ENCODE measurements at places on chromosomes 13 and 19.
A peak's percentile ranks its signal among the peaks of the same experiment; 100 is the strongest.

- no peak for DNase-seq
Observed at GRCh38 chr13:99528547-99528946, 27.3 kb downstream of the TM9SF2 start.

DNA sequence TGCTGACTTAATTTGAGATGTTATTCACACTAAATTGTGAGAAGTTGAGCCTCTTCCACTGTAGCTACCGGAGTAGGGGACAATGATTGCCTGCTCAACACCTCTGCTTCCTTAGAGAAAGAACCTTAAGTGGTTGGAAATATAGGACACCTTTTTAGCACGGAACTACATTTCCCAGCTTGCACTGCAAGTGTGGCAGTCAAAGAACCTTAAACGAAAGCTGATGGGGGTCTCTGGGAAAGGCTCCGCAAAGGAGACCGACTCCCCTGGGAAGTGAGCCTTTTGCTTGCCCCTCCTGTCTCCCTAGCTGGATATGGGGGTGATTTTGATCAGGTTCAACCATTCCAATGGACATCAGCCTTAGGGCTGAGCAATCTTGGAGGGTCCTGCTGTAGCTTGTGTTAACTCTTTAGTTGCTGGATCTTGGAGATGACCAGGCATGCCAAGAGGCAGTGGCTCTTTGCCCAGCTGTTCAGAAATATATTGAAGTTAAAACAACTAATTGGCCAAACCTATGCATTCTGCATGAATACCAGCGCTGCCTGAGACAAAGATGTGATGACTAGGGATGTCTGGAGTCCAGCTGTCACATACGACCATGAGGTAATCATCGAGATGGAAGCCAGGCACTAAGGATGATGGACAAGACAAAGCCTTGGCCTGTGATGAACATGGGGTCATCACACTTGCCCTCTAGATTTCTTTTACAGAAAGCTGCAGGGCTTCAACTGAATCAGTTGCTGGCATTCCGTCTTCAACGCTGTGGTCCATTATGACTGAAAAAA is 286.5 kb downstream of the FOXO1 start:
- no peak for DNase-seq

DNA sequence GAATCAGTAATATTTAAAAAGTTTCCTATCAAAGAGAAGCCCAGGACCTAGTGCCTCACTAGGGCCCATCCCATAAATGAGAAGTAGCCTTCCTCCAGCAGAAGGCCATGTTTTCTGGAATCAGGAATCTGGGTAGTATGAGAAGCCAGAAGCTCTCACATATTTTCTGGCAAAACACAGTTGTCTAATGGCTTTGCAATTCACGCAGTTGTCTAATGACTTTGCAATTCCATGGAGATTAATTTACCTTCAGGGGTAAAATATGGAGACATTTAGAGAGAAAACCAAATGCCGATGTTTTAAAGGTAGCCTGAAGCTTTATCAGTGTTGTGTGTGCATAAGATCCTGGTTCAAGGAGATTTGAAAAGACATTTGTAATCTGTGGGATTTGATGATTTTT is 29.8 kb upstream of the SIAH3 start:
- no peak for DNase-seq

GRCh38 chr13:58452123-58452623 is 820.6 kb downstream of the PCDH17 start:
- DNase-seq = no peak

DNA sequence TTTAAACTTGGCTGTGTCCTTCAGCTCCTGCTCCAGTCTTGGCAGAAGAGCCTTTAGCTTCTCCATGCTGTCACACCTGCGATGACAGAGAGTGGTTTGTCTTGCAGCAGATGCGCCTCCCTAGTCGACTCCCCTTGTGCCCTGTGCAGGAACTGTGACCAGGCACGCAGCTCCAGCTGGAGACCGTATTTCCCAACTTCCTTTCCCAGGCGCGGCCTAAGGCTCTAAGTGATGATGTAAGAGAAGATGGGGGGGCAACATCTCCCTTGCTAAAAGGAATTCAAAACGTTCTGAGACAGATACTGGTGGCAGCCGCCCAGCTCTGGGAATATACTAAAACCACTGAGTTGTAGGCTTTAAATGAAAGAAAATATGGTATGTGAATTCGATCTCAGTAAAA is 16.3 kb downstream of the DCUN1D2 start:
- no peak for DNase-seq

DNA sequence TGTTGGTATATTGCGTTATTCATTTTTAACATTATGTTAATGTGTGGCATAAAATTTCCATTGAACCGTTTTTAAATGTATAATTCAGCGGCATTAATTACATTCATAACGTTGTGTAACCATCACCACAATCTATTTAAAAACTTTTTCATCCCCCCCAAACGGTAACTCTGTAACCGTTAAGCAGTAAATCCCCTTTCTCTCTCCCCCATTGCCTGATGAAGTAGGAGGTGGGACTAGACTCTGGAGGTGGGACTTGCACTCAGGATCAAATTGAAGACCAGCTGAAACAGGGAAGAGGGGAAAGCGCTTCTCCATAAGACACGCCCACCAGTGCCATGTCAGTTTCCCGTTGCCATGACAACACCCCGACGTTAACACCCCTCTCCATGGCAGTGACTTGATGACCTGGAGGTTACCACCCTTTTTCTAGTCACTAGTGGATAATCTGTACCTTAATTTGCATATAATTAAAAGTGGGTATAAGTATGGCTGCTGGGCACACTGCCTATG is 16.8 kb downstream of the CLEC11A start:
- DNase-seq = no peak

DNA sequence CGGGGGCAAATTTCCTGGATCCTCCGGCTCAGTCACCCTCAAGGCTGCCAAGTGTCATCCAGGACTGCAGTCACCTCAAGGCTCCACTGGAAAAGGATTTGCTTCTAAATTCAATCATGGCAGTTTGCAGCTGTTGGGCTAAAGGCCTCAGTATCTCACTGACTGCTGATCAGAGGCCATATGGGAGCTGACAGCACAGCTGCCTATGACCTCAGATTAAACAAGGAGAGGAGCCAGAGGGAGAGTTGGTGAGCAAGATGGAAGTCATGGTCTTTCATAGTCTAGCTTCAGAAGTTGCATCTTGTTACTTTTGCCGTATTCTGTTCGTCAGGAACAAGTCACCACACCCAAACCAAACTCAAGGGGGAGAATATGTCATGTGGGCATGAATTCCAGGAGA is 849.7 kb downstream of the UQCRFS1 start:
- DNase-seq = no peak

- DNase-seq = no peak
Observed at GRCh38 chr19:56718231-56718630, 46.7 kb upstream of the ZNF835 start.

DNA sequence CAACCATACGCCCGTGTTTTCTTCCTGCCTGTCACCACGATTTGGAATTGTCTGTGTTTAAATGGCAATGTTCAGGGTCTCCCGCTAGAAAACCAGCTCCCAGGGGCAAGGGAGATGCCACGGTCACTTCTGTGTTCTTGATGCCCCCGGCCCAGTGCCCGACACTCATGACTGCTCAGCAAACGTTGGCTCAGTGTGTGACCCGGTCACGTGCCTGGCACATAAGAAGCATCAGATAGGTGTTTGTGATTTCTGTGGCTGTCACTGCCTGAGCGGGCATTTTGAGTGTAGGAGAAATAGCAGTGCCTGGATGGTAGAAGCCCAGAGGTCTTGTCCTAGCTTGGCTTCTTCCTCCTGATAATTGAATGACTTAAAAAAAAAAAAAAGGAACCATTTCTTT is 15.5 kb downstream of the HDGFL2 start:
- DNase-seq = no peak

GRCh38 chr13:30845297-30846214 is 60.5 kb upstream of the MEDAG start:
- no peak for DNase-seq

GRCh38 chr13:106503730-106504453 is 31.6 kb downstream of the EFNB2 start:
- DNase-seq = no peak

GRCh38 chr13:28641600-28641926 is 17.4 kb upstream of the POMP start:
- DNase-seq = no peak

GRCh38 chr13:40170982-40171381 is 495.5 kb downstream of the FOXO1 start:
- DNase-seq = no peak

GRCh38 chr13:34617473-34618083 is 324.5 kb upstream of the NBEA start:
- no peak for DNase-seq

DNA sequence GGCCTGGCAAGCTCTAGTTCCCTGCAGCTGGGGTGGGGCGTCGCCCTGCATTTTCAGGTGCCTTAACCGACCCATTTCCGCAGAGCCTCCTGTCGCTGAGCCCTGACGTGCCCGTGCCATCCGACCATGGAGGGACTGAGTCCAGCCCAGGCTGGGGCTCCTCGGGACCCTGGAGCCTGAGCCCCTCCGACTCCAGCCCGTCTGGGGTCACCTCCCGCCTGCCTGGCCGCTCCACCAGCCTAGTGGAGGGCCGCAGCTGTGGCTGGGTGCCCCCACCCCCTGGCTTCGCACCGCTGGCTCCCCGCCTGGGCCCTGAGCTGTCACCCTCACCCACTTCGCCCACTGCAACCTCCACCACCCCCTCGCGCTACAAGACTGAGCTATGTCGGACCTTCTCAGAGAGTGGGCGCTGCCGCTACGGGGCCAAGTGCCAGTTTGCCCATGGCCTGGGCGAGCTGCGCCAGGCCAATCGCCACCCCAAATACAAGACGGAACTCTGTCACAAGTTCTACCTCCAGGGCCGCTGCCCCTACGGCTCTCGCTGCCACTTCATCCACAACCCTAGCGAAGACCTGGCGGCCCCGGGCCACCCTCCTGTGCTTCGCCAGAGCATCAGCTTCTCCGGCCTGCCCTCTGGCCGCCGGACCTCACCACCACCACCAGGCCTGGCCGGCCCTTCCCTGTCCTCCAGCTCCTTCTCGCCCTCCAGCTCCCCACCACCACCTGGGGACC is 1.2 kb downstream of the ZFP36 start:
- peak; percentile 55 for DNase-seq

DNA sequence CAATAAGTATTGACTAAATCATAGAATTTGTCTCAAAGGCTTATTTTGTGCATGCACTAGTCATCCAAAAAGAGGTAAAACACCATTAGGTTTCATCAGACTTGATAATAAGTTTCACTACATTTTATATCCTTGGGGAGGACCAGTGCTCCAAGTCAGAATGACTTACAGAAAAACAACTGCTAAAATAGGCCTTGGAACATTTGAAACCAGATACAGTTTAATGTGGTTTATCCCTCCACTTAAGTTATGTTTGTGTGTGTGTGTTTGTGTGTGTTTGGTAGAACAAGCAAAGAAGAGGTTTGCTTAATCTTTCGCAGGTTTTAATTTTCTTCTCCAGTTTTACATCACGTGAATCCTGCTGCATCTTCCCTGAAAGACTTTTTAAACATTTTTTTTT is 570.9 kb downstream of the PCDH9 start:
- DNase-seq = no peak

- no peak for DNase-seq
Observed at GRCh38 chr13:71096421-71096820, 770.6 kb downstream of the DACH1 start.

- DNase-seq = no peak
Observed at GRCh38 chr13:77891486-77891885, 27.1 kb downstream of the EDNRB start.

DNA sequence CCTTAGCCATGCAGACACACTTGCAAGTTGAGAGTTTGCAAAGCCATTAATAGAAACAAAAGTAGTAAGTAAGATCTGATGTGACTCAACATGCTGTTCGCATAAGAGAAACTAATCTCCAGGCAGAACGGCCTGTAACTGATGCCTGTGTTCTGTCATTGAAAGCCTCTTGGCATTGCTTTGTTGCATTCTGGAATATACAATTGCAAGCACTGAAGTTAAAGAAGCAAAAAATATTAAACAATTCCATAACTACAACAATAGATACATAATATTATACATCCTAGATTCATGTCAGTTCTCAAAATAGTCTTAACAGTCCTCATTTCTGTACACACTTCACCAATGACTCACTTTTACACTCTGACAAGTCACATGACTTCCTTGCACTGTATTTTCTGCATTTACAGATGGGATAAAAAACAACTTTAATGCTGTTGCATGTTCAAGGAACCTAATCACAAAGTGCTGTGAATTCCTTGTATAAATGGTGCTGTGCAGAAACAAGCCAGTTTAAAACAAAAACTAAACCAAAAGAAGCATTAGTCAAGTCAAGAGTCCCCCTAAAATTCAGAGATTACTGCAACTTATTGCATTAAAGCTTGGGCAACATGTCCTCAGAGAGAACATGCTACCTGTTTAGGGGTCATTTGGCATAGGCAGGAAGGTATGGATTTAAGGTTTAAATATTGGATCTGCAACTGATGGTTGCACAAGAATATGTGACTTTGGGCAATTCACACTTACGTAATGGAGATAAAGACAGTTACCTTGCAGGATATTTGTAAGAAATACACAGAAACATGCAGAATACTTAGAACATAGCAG is 79.5 kb upstream of the SERP2 start:
- no peak for DNase-seq

GRCh38 chr13:48154671-48155070 is 59.8 kb upstream of the MED4 start:
- no peak for DNase-seq

GRCh38 chr13:21579754-21580316 is 24.1 kb downstream of the MICU2 start:
- no peak for DNase-seq

GRCh38 chr13:20391597-20392452 is 133.8 kb downstream of the CRYL1 start:
- peak; percentile 76 for DNase-seq

- DNase-seq = no peak
Observed at GRCh38 chr13:70544706-70545105, 436.5 kb upstream of the KLHL1 start.

- peak; percentile 92 for DNase-seq
Observed at GRCh38 chr19:35090506-35091214, 25.0 kb upstream of the FXYD3 start.

- no peak for DNase-seq
Observed at GRCh38 chr19:19487950-19488874, 27.1 kb downstream of the TSSK6 start.

DNA sequence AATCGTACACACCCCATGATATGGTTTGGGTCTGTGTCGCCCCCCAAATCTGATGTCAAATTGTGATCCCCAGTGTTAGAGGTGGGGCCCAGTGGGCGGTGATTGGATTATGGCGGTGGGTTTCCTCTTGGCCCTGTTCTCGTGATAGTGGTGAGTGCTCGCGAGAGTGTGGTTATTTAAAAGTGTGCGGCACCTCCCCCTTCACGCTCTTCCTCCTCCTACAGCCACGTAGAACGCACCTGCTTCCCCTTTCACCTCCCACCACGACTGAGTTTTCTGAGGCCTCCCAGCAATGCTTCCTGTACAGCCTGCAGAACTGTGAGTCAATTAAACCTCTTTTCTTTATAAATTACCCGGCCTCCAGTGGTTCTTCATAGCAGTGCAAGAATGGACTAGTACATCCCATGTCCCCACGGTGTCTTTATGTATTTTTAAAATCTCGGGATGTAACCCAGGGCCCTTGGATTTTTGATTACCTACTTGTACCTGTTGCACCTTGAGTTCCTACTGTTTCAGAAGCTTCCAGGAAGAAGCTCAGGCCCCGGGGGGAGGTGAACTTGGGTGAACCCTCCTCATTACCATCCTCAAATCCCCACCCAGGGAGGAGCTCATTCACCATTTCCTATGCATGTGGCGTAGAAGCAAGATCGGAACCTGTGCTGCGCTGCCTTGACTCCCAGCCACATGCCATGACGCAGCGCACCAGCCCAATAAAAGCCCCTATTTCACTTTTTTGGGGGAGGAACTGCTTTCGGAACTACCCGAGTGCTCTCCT is 52.4 kb downstream of the TEX29 start:
- DNase-seq = no peak

GRCh38 chr13:26219726-26220125 is 2.4 kb downstream of the RNF6 start:
- DNase-seq = no peak

GRCh38 chr19:2808129-2808941 is 11.3 kb upstream of the ZNF554 start:
- DNase-seq = no peak
